ENCODE measurements at places on chromosomes 3 and 15.

DNA sequence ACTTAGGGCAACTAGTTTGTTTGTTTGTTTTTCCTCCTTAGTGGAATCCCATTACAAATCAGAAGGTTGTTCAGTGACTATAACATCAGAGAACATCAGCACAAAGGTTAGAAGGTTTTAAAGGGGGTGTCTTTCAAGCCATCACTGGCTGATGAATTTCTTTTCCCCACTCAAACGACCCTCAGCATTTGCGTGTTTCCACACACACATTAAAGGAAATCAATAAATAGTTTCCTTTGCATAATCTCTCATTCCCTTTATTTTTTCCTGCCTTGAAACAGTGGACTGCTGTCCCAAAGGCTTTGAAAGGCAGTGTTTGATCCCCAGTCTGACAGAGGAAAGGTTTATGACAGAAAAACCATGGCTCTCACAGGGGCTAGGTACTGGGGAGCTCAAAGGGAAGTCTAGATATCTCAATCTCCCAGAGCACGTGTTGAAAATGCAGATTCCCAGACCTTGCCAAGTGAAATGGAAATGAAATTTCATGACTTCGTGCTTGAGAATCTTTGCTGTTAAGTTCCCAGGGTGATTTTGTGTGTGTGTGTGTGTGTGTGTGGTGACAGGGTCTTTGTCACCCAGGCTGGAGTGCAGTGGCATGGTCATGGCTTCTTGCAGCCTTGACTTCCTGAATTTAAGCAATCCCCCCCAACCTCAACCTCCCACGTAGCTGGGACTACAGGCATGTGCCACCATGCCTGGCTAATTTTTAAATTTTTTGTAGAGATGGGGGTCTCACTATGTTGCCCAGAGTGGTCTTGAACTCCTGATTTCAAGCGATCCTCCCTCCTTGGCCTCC is 2.2 kb upstream of the INTS14 start:
- no peak for DNase-seq

DNA sequence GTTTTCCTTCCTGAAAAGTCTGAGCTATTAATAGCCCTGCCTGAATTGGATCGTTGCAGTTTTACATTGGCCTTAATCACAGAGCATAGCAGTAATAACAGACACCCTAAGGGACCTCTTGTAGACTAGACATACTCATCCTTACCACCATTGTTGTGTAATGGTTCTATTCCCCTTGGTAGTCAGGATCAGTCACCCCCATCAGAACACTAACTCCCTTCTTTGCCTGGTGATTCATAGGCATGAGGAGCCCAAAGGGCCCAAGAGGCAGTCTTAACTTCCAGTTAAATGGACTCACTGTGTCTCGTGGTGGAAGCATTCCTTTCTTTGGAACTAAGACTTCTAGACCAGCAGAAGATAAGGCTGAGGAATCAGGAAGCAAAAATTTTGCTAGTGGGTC is 20.2 kb downstream of the CGGBP1 start:
- no peak for DNase-seq

DNA sequence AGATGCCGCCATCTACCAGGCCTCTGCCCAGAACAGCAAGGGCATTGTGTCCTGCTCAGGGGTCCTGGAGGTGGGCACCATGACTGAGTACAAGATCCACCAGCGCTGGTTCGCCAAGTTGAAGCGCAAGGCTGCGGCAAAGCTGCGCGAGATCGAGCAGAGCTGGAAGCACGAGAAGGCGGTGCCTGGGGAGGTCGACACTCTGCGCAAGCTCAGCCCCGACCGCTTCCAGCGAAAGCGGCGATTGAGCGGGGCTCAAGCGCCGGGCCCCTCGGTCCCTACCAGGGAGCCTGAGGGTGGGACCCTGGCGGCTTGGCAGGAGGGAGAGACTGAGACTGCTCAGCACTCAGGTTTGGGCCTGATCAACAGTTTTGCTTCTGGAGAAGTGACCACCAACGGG is 22.6 kb downstream of the ALPK3 start:
- no peak for DNase-seq

GRCh38 chr15:38687775-38688495 is 123.3 kb upstream of the RASGRP1 start:
- DNase-seq, result no peak

GRCh38 chr3:10116138-10116460 is 624 bp downstream of the BRK1 start:
- no peak for DNase-seq

- DNase-seq, result no peak
Measured at GRCh38 chr3:111762537-111762936, 96.5 kb upstream of the PHLDB2 start.

- no peak for DNase-seq
Measured at GRCh38 chr3:124882816-124883747, 4.1 kb downstream of the ITGB5 start.

GRCh38 chr15:68411735-68412134 is 20.2 kb downstream of the ITGA11 start:
- no peak for DNase-seq

- DNase-seq, result no peak
Measured at GRCh38 chr3:27658741-27659140, 63.4 kb downstream of the EOMES start.

DNA sequence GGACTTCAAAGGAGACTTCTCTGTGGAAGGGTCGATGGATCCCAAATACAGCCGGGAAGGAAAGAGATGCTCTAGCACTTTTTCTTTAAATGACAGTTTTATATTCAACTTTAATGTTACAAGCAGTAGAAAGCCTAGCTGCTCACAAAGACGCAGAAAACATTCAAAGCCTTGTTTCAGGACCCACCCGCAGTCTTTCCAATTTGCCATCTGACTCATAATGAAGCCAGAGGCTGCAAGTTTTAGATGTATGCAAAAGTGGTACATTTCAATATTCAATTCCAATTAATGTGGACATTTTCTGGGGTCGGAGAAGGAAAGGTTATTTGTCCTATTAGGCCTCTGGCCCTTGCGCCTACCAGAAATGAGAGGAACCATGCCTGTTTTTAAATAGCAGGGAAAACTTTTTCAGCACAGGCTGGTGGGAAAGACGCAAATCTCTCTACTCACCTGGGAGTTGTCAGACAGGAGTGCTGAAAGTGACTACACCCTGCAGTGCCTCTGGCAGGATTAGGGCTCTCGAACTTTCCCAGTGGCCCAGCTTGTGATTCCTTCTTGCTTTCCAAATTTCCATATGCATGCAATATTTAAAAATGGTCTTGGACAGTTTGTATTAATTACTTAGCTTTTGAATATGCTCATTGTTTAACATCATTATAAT is 117.4 kb upstream of the MBNL1 start:
- no peak for DNase-seq

GRCh38 chr3:53583161-53583690 is 88.8 kb downstream of the CACNA1D start:
- DNase-seq, result no peak

DNA sequence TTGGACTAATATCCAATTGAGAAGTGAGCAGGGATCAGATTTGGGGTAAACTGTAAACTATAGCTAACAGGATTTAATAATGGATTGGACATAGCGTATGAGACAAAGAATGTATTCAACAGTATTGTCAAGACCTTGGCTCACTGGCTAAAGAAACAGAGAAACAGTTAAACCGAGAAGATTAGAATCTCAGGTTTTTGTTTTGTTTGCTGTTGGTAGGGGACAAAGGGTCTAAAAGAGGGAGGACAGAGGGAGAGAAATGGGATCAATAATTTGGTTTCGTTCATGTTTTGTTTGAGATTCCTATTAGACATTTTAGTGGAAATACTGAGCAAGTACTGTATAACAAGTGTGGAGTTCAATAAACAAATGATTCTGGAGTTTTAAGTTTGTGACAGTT is 28.6 kb downstream of the CLDN1 start:
- no peak for DNase-seq

GRCh38 chr15:67192185-67192820 is 62.2 kb downstream of the AAGAB start:
- no peak for DNase-seq

DNA sequence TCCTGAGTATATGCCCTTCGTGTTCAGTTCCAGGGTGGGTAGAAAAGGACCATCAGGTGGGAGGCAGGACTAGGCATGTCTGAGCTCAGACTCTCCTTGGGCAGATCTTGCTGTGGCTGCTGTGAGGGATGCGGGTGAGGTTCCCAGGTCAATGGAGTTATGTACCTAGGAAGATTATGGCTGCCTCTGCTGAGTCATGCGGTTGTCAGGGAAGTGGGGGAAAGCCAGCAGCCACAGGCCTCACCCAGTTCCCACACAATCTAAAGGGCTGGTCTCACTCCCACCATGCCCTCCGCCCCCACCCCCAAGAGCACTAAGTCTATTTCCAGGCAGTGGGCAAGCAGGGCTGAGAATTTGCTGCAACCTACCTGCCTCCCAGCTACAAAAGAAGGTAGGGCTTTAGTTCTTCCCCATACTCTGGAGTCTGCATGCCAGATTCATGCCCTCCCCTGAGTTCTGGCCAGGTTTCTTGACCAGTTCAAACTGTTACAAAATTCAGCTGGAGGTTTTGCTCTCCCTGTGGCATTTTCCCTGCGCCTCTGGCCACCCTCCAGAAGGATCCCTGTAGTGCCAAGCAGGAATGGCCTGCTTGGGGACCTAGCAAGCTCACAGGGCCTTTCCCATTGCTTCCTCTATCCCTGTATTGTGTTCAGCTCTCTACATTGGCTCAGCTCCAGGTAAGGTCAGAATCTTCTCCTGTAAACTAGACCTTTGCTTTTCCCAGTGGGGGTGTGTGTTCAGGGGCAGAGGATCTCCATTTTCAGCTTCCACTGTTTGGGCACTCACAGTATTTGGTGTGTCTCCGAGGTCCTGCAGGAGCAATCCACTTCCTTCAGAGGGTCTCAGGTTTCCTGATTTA is 12.7 kb upstream of the TMCO5A start:
- no peak for DNase-seq

DNA sequence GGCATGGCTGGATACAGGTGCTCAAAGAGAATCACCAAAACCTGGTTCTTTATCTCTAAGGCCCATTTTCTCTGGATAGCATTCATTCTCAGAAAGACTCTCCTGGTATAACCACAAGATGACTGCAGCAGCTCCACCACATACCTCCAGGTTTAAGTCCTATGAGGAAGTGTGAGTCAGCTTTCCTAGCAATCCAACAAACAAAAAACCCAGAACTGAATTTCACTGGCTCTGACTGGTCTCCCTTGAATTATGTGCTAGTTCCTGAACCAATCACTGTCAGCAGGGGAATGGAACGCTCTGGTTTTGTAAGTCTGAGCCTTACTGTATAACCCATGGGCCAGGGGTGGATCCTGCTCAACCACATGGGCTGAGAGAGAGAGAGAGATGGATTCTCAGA is 27.2 kb downstream of the MRPL46 start:
- DNase-seq, result no peak

DNA sequence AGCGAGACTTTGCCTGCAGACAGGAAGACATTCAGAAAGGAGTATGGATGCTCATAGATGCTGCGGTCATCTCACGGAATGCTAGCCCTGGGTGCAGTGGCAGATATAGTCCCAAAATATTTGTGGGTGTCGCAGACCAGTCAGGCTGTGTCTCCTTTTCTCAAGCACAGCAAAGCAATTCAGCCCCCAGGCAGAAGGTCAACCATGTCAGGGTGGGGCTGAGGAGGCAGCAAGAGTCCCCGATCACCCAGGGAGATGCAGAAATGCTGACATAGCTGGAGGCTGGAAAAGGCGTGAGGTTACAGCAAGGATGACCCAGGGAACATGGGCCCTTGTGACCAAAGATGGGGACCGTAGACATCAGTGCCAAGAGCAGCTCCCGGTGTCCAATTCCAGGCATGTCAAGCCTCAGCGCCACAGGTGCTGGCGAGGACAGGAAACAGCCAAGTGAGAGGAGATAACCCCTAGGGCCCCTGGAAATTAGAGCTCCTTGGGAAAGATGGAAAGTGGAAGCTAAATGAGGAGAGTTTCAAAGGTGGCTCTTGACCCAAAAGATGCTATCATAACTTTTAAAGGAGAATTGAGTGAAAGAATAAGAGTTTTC is 81.2 kb upstream of the ABHD17C start:
- no peak for DNase-seq

DNA sequence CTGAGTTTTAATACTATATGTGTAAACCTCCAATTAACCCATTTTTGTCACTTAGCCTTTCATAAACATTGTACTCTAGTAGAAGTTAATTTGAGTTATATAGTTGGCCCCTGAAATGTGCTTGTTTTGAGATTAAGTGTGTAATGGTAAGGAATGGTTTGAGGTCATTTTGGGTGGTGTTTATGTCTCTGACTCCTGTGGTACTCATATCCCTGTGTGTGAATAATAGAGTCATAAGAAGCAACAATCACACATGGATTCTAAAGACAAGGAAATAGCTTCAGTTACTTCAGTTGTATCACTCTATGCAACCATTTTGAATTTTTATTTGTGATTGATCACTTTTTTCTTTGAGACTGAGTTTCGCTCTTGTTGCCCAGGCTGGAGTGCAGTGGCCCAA is 408.5 kb downstream of the MFSD1 start:
- no peak for DNase-seq

DNA sequence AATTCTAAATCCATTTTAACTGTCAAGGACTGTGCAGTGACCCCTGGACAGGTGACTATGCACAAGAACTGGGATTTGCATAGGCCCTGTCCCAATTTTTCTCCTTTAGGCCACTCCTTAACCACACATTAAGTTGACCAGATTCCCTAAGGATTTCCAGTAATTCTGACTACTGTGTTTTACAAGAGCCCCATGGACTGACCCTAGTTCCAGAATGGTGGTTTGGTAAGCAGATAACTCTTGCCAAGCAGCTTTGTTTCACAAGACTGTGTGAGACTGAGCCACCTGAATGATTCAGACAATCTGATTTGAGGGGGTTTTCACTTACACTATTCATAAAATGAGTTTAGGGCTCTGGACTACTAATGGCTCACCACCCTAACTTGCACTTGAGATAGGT is 535.8 kb downstream of the ZBBX start:
- DNase-seq, result no peak

GRCh38 chr3:146468671-146469149 is 651 bp downstream of the PLSCR2 start:
- DNase-seq, result no peak

GRCh38 chr15:39247574-39247973 is 333.3 kb upstream of the THBS1 start:
- DNase-seq, result no peak

All from activated CD8-positive, alpha-beta memory T cell treated with anti-CD3 and anti-CD28 coated beads for 1 hour (primary cell).